Progenitor cell of endocrine pancreas (in vitro differentiated cells): ENCODE measurements at places on chromosomes 3 and 15.

DNA sequence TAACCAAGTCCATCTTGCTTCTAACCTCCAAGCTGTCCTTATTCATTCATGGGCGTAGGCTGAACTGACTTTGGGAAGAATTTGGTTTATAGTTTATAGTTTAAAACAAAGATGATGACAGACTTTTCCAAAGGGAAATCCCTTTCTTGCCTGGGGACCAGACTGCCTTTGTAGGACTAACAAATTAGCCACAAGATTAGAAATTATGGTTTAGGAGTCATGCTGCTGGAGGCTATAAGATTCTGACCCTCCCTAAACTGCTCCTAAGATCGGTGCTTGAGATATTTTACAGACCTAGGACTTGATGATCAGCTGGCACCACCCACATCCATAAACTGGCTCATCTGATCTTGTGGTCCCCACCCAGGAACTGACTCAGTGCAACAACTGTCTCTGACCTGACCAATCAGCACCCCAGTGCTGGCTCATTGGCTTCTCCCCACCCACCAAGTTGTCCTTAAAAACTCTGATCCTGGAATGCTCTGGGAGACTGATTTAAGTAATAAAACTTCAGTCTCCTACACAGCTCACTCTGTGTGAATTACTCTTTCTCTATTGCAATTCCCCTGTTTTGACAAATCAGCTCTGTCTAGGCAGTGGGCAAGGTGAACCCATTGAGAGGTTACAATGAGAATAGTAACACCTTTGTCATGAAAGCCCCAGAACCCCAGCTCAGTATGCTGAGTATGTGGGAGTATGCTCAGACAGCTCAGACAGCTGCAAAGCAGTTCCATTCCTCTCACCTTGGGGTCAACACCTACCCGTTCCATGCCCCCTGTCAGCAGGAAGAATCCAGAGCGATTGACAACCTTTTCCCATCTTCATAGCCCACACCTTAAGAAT, 51.6 kb upstream of the C15orf39 start:
- DNase-seq: no peak

- DNase-seq: no peak
Measured at GRCh38 chr15:57718309-57718708, 11.8 kb downstream of the POLR2M start.

GRCh38 chr3:52892290-52892624, 5.1 kb downstream of the STIMATE start:
- no peak for DNase-seq

DNA sequence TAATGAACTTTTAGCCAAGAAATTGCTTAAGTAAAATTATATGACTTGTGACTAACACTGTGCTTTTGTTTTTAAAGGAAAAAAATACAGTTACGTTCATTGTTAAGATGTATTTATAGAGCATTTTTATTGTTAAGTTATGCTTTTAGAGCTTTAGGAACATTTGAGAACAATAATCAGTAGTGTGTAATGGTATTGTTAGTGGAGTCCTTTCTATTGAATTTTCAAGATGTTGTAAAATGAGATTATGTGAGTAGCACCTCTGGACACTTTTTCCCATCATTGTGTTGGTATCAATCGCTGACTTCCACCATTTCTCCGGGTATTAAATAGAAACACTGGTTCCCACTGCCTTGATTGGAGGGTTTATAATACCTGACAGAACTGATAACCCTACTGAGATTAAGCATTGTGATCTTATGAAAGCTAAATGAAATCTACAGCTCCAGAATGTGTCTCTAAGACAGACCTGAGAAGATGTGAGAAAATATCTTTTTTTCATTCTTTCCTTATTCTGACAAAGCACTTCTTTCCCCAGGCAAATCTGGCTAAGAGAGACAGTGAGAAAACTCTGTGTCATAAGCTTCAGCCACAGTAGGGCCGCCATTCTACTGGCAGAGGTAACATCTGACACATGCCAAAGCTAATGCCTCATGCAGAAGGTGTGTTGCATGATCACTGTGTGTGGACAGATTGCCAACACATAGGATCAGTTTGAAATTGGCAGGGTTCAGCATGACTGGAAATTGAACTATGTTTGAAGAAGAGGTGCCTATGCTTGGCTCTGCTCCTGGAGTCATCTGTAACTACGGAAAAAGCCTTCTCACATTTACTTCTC, 610.8 kb downstream of the MECOM start:
- DNase-seq: no peak

DNA sequence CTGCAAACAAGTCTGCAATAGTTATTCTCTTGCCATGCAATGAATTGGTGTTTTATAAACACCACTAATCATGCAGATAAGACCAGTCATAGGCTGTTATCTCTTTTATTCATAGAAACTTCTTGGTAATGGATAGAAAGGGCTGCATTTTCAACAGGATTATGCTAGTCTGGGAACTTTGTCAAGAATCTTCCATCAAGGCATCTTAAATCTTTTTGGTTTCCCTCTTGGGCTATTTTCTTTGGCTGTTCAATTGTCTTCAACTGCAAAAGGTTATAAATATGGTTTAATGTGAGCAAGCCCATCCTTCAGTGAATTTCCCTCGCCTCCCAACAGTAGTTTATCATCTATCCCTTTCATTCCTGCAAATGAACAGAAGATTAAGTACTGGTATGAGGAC, 59.0 kb upstream of the MINAR1 start:
- no peak for DNase-seq

DNA sequence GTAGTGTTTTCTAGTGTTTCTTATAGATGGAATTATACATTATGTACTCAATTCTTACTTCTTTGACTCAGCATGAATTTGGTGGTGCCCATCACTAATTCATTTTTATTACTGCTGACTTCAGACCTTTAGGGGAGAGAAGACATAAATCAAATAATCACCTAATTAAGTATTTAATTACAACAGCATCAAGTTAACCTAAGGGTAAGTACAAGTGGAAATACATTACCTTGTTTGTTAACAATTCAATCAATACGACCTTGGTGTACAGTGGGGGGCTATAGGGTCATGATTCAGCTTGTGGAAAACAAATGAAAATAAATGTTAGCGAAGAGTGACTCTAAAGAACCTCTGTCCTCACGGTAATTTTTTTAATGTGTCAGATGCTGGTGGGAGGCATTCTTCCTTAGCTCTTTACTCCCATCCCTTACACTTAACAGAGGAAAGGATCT, 538 bp upstream of the CAPN7 start:
- no peak for DNase-seq

DNA sequence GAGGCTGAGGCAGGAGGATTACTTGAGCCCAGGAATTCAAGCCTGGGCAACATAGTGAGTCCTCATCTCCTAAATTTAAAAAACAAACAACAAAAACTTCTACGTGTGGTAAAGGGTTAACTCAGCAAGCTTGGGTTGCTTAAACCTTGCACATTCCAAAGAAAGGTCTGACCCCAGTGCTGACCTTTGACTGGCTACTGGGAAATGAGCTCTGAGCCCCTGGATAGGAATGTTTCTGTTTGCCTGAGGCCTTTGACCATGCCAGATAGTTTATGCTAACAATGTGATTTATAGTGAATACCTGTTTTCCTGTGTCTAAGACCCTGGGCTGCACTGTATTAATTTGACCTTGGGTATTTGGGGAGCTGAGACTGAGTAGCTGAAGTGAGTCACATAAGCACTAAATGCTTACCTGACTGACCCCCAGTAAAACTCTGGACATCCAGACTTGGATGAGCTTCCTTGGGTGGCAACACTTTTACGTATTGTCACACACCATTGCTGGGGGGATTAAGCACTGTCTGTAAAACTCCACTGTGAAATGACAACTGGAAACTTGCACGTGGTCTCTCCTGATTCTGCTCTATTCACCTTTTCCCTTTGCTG, 20.7 kb downstream of the TCAIM start:
- DNase-seq: peak; percentile 25

DNA sequence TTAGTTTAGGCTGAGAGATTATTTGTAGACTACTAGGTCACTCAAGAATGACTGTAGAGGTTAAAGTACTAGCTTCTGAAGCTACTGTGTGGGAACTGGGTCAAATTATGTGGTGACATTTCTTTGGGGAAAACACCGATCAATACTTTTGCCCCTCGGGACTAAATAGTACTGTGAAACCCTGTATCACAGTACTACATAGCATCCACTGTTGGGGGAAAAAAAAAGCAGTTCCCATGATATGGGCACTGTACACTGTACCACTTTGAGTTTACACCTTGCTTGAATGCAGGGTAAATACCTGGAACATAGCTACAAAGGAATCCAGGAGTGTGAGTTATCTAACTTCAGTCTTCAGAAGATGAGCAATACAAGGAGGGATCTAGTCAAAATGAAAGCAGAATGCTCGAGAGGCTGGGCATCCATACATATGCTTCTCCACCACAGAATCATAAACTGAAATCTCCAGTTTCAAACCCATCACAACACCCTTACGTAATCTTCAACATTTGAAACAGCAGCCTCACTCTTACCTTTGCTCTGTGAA, 311.4 kb downstream of the UNC13C start:
- no peak for DNase-seq

DNA sequence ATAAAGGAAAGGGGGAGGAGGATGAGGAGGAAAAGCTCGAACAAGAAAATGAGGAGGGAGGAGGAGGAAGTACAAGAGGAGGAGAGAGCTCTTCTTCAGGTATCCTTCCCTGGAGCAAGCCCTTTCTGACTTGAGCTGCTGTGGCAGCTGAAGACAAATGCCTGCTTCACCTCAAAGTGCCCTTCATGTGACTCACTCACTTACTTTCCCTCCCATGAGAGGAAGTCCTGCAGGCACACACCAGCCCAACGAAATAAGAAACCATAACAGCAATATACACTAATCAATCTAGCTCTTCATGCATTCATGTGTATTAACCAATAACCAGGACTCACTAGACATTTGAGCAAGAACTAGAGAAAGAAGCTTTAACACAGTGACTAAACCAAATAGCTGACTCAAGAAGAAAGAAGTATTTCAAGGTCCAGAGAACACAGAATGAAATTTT, 251.9 kb downstream of the IGSF11 start:
- no peak for DNase-seq

DNA sequence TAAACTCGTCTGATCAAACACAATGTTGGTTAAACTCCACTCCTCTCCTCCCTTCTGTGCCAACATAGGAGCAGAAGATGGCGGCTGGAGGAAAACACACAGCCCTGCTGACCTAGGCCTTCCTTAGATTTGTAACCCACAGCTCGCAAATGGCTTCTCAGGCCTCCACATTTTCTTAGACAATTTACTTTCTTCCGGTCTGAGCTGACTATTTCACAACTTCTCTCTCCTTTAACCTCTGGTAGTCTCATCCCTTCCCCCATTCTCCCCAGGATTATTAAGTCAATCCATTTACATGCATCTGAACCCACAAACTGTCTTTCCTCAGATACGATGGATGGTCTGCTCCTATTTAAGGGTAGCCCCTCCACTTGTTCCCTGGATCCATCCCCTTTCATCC, 25.7 kb upstream of the ULK4 start:
- DNase-seq: no peak

- peak; percentile 7 for DNase-seq
Measured at GRCh38 chr15:31489281-31489680, 162.6 kb downstream of the KLF13 start.

DNA sequence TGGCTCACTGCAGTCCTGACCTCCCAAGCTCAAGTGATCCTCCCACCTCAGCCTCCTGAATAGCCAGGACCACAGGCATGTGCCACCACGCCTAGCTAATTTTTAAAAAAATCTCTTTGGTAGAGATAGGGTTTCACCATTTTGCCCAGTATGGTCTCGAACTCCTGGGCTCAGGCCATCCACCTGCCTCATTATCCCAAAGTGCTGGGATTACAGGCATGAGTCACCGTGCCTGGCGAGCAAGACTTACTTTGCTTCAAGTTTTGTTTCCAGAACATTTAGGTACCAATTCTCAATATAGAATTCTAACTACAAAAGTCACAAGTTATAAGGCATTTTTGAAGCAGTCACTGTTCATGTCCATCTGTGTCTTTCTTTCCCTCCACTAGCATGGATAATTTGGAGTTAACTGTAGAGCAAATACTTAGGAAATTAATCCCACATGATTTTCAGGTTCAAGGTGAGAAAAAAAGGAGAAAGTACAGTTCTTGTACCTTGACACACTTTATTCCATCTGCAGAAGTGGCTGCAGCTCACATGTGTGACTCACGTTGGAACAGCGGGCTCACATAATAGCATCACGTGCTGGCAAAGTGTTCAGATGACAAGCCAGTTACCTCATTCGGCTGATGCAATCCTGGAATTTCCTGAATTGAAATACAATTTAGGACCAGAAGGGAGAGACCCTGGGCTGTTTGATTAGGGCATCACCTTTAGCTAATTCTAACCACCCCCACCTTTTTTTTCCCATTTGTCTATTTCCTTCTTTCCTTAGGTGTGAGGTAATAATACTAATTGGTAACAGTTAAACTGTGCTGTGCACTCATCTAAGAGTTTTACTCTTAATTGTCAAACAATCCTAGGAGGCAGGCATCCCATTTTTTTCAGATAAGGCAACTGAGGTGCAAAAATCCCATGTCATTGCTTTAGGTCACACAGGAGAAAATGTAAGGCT, 46.9 kb upstream of the NEDD4 start:
- no peak for DNase-seq

DNA sequence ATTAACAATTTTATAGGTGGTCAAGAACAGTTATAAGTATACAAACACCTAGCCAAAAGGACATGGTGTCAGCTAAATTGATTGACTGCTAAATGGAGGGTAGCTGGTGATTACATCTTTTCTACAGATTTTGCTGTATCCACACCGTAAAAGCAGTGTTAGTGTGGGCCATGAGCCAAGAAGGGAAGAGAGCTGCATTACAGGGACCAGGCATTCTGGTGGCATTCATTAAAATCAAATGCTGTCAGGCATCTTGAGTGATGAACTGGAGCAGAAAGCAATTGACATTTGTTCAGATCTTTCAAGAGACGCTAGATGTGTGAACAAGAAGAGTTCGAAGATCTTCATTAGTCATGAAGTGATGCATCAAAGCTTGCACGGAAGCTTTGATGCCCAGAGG, 177.9 kb downstream of the ARPP21 start:
- no peak for DNase-seq

GRCh38 chr15:83918011-83918410, 264.1 kb downstream of the ADAMTSL3 start:
- DNase-seq: no peak

GRCh38 chr3:55501905-55502304, 14.8 kb upstream of the WNT5A start:
- DNase-seq: no peak

DNA sequence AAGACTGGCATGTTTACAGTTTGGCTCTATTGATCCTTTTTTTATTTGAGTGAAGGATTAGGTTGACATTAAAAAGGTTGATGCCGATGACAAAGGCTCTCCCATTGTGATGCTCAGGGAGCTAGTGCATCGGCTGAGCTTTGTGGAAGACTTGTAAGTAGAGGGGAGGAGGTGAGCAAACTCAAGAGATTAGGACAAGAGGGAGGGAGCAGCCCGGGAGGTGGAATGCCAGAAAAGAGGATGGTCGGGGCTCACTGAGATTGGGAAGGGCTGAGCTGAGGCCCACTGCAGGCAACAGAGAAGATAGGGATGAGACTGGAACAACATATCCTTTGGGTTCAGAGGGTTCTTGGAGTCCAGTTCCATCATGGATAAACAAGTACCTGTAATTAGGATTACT, 26.5 kb upstream of the PSMD6 start:
- no peak for DNase-seq

GRCh38 chr3:172634948-172635347, 75.9 kb downstream of the NCEH1 start:
- no peak for DNase-seq
